Activated CD4-positive, alpha-beta T cell treated with anti-CD3 and anti-CD28 coated beads, Interleukin-2, Interleukin-6, amounts not matched to agents 100 ng/mL and 50 ng/mL, durations not matched to agents 16 hours and 8 hours (primary cell): ENCODE measurements at places on chromosomes 16 and 17.

DNA sequence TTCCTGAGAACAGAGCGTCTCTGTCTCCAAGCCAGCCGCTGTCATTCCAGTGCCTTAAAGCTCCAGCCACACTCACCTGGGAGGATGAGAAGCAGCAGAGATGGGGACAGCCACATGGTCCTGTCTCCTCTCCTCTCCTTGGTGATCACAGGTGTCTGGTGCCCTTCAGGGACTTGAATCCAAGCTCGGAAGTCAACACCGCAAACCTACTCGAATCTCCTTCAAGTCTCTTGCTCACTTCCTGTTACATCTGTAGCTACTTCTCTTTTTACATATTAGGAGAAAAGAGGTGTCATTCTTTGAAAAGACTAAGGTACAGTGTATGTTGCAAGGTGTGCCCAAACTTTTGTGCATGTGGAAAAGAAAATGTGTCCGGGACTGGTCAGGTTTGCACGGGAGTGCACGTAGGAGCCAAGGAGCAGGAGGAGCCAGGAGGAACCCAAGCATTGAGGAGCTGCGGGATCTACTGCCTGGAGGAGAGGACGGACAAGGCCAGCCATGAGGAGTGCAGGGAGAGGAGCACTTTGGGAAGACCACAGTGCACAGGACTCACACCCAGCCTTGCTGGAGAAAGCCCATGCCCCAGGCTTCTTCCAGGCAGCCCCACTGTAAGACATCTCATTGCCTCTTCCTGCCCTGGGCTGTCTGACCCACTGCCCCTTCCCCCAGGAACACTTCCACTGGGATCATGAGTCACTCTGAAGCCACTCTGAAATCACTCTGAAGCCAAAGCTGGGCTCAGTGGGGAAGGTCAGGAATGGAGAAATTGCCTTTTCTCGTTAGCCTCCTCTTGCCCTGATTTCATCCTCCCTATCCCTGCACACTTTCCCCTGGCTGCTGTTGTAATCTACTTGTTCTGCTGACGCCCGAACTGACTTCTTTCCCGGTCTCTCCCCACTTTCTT is at the start of gene CD300LD:
Gene CD300LD (minus strand): TSS at position 197 of the 904 bp plus-strand sequence. CDS start 81 bp downstream, at position 116.
- DNase-seq: no peak

- no peak for DNase-seq
Measured at GRCh38 chr17:21042458-21043295, at the start of gene USP22. TSS of gene USP22 (minus strand) at chr17:21043011. CDS start at chr17:21042835, 176 bp downstream.

DNA sequence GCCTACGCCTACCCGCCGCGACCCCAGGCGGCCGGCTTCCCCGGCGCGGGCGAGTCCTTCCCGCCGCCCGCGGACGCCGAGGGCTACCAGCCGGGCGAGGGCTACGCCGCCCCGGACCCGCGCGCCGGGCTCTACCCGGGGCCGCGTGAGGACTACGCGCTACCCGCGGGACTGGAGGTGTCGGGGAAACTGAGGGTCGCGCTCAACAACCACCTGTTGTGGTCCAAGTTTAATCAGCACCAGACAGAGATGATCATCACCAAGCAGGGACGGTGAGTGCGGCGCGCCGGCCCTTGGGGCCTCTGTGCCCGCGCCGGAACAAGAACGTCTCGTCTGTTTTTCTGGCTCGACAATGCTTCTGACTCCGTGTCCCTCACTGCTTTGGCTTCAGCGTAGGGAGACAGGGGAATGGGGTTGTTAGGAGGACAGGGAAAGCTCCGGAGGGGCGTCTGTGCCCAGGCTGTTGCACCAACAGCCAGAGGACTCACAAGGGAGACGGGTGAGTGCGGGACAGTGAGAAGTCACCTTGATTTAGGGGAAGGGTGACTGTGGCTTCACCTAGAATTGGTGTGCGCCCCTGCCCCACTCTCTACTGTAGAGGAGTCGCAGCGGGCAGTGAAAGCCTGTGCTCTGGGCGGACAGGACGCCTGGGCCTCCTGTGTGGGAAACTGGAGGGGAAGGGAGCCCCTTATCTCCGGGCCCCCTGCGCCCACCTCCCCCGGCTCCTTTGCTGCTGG is 806 bp downstream of the TBX21 start:
- no peak for DNase-seq

- no peak for DNase-seq
Measured at GRCh38 chr16:67115639-67116038, 5.9 kb downstream of the PHAF1 start.

GRCh38 chr17:163514-164098 is 17.8 kb downstream of the DOC2B start:
- DNase-seq: no peak

DNA sequence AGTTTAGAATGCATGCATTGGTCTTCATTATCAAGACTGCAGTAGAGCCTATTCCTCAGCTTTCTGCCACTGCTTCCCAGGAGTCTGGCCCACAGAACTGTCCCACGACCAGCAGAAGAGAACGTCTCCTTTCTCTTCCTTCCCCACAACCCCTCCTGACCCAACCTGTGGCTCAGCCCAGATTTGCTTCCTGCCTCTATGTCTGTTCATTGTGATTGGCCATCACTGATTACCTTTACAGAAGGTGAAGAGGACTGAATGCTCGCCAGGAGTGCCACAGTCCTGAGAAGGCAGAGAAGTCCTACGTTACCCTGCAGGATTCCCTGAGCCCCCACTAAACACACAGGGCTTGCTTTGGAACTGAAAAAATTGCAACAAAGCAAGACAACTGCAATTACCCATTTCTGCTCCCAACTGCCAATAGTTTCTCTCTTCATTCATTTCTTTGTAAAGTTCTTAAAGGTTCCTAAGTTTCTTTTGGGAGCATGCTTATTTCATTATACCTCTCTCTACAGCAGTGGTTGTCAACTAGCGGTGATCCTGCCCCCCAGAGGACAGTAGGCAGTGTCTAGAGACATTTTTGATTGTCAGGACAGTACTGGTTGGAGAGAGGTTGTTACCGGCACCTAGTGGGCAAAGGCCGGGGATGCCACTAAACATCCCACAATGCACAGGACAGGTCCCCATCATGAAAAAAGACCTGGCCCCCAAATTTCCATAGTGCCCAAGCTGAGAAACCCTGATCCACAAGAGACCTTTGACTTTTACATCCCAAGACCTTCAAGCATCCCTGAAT is 4.5 kb upstream of the NAT9 start:
- peak; percentile 57 for DNase-seq

DNA sequence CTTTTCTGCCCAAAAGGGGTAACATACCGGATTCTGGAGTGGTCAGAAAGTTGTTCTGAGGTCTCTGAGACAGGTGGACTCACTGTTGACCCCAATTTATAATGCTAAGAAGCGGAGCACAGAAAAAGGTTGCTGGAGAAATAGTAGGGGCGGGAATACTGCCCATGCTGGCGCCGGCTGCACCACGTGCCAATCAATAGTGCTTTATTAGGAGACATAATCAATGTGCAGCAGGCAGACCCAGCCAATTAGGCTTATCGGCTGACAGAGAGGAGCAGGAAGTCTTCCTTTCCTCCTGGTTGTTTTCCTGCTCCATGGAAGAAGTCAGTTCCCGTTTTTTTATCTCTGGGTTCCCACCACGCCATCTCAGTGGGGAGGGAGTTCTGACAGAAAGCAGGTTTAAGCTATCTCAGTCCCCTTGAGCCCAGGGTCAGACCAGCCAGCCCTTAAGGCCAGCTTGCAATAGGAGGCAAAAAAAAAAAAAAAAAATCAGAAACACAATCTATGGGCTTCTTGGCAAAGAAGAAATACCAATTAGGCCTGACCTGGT is 68.2 kb upstream of the IRX6 start:
- no peak for DNase-seq

- DNase-seq: no peak
Measured at GRCh38 chr16:85746460-85747215, 4.3 kb downstream of the C16orf74 start.

- no peak for DNase-seq
Measured at GRCh38 chr16:28062847-28063521, 530 bp downstream of the GSG1L start.

DNA sequence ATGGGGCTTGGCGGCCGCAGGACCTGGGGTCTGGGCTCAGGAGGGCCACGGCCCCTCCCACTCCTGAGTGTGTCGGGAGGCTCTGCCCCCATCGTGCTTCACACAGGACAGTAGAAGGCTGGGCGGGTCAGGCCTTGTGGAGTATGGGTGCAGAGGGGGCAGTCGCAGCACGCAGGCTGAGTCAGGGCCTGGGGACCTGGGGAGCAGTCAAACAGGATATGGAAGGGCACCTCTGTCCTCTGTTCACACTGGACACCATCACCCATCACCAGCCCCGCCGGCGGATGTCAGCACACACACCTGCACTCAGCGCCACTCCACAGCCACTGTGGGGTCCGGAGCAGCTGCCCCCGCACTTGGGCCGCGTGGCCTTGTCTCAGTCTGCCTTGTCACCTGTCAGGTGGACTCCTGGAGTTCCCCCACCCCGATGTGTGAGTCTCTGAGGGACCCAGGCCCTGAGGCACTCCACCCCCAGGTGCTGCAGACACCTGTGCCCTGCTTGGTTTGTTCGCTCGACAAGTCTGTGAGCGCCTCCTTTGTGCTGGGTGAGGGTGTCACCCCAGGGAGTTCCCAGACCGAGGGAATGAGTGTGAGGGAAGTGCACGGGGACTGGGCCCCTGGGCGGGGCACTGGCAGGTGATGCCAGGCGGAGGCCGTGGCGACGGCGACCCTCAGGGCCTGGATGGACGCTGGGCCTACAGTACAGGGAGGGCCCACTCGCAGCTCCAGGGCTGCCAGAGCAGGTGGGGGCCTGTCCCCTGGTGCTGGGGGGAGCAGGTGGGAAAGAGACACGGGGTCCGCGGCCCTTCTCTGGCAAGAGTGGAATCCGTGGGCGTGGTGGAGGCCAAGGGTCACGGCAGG is 31.7 kb downstream of the ZFPM1 start:
- DNase-seq: no peak

DNA sequence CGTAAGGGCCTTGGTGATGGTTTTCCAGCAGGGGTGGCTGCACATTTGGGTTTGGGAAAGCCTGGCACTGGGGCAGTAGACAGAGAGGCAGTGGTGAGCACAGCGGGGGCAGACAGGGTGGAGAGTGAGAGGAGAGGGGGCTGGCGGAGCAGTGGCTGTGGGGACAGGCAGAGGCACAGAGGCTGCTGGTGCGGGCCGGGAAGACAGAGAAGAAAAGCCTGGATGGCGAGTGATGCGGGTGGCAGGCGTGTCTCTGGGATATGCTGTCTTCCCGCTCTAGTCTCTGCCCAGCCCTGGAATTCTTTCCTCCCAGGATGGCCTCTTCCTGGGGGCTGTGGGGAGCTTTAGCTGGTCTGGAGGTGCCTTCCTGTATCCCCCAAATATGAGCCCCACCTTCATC is 16.9 kb downstream of the ITGAD start:
- no peak for DNase-seq

DNA sequence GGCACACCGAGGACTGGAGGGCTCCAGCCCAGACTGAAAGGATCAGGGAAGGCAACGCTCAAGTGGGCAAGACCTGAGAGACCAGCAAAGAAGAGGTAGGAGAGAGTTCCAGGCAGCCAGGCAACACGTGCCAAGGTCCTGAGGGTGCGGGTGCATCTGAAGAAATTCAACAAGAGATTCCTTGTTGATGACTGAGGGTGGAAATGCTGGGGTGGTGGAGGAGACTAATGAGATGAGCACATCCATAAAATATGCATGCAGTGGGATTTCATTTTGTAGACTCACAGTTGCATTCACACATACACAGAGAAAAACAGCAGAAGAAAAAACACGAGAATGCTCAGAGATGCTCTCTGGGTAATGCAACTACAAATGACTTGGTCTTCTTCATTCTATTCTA is 154.8 kb upstream of the FOXF1 start:
- DNase-seq: no peak

- no peak for DNase-seq
Measured at GRCh38 chr16:1366712-1367299, 15.1 kb downstream of the GNPTG start.

- no peak for DNase-seq
Measured at GRCh38 chr16:84379709-84380362, 11.5 kb downstream of the ATP2C2 start.

DNA sequence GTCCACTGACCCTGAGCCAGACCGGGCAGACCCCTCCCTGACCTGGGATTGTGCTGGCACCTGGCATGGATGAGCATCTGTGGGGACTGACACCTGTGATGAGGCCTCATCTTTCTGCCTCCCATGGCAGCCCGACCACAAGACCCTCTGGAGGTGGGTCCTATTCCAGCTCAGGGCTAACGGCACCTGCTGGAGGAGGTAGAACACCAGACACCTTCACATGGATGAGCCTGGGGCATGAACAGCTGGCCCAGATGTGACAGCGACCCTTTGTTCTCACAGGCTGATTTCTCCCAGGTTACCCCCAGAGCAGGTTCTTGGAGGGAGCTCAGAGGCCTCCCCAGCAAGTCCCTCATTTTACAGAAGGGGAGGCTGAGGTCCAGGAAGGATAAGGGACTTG is 46.4 kb upstream of the PIK3R6 start:
- no peak for DNase-seq

GRCh38 chr17:60086818-60087591 is 8.3 kb upstream of the HEATR6 start:
- DNase-seq: no peak
